ENCODE measurements at places on chromosomes 5 and 9.

DNA sequence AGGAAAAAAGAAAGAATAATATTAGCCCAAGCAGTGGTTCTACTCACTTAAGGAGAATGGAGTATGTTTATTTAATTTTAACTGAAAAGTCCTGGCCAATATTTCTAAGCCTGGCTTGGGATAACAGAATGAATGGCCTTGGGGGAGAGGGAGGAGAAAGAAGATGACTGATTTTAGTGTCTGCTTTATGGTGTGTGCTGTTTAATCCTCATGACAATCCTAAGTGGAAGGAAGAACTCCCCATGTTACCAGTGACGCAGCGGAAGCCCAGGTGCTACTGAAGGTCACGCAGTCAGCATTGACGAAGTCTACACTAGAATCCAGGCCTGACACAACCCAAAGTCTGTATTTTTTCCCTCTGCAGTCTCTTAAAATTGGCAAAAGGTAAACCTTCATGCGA, 50.5 kb downstream of the PALM2AKAP2 start:
- no peak for DNase-seq

- no peak for DNase-seq
Observed at GRCh38 chr9:21806644-21807043, 4.2 kb downstream of the MTAP start.

DNA sequence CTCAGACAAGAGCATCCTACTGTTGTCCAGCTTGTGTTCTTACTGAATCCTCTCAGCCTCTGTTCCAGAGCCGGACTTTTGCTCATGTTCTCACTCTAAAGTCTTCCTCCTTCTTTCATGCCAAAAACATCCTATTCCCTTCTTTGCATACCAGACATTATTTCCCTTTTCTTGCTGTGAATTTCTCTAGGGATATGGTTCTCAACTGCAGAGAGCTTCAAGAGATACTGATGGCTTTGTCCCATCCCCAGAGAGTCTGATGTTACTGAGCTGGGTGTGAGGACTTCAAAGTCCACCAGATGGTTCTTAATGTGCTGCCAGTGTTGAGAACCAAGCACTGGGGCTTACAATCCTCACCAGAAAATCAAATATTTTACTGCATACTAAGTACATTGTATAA, 98.6 kb upstream of the FER start:
- DNase-seq = no peak

- DNase-seq = no peak
Observed at GRCh38 chr9:110156416-110156815, 51.5 kb downstream of the C9orf152 start.

- DNase-seq = no peak
Observed at GRCh38 chr5:89556215-89556913, 673.4 kb upstream of the MEF2C start.

GRCh38 chr5:172383191-172383802, 71.0 kb downstream of the SH3PXD2B start:
- DNase-seq = no peak

DNA sequence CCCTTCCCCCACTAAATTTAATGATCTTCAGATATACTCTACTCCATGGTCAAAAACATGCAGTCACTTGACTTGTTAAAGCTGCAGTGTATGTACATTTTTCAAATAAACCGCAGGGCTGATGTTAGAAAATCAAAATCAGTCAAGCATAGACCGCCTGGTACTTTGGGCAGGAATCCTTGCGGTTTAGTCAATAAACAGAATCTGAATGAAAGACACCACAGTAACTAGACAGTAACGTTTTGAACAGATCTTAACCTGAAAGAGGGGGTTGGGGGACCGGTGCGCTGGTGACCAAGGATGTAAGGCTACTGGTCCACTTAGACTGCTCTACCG, 188.8 kb downstream of the BNC2 start:
- no peak for DNase-seq

GRCh38 chr9:133160742-133161546, 2.8 kb downstream of the GBGT1 start:
- DNase-seq = no peak

DNA sequence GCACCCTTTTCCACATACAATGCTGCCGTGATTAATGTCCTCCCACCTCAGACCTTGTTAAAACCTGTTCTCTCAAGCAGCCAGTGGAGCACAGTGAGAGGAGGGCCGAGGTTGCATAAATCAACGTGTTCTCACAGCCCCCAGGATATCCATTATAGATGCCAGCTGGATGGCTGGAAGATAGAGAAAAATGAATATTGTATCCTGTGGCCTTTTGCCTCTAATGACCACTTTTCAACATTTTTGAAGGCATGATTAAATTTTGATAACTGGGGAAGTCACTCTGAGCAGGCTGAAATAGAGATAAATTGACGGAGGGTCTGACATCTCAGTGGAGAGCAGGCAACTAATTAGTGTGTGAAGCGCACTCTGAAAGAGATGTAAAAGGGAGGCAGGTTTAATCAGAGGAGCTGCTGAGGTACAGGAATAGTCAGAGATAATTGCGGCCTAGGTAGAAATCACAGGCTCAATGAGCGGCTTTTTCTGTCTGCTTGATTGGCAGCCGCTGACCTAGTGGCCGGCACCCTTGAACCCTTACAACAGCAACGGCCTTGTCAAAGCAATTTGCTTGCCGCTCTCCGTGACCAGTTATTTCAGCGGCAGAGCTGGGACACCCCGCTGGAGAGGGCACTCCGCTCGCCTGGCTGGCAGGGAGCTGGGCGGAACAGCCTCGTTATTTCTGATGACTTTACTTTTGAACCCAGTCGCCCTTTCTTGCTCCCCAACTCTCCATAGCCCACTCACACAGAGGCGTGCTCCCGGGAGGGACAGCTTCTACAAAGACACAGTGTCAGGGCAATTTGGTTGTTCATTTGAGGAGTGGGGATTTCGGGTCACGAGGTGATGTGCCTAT, 560.7 kb downstream of the PSAT1 start:
- DNase-seq = peak; percentile 96

- no peak for DNase-seq
Observed at GRCh38 chr5:127011153-127011552, 19.2 kb downstream of the MARCHF3 start.

DNA sequence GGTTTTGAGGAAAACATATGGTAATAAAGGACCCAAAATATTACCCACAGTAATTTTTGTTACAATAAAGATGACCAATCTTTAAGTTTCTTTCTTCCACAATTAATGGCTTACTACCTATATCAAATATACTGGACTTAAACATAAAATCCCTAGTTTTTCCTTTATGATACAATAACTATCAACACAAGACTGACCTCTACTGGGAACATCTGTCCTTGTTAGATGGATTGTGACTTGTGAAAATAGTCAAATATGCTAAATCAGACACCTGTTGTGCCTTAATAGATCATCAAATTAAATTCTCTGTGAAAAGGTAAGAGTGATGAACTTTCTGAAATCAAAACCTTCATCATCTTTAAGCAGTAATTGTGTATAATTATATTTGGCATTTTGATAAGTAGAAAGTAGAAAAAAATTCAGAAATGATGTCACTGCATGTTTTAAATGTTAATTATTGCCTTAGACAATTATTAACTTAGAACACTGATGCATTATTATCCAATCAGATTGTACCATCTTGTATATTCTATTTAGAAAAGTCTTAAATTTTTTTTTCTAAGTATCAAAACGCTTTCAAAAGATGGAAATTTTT, 113.6 kb downstream of the DEPDC1B start:
- DNase-seq = no peak

Measured in NCI-H2227 treated with DMSO at 0.1 percent for 48 hours (cell line).